ENCODE measurements at places on chromosomes 3 and 15. TPM values are rescaled to one million over a fixed set of nuclear protein-coding genes. Genes with fewer than 3 reads are reported as not detected.

CPN2 gene
- total RNA-seq: not detected

ARGFX gene
- total RNA-seq: not detected

FEZF2 gene
- total RNA-seq: not detected

TMIE gene
- total RNA-seq: 0.49 TPM

ACTC1 gene
- not detected for total RNA-seq

MEGF11 gene
- 4.0 TPM for total RNA-seq

IL1RAP gene
- total RNA-seq: 20.1 TPM

DNA sequence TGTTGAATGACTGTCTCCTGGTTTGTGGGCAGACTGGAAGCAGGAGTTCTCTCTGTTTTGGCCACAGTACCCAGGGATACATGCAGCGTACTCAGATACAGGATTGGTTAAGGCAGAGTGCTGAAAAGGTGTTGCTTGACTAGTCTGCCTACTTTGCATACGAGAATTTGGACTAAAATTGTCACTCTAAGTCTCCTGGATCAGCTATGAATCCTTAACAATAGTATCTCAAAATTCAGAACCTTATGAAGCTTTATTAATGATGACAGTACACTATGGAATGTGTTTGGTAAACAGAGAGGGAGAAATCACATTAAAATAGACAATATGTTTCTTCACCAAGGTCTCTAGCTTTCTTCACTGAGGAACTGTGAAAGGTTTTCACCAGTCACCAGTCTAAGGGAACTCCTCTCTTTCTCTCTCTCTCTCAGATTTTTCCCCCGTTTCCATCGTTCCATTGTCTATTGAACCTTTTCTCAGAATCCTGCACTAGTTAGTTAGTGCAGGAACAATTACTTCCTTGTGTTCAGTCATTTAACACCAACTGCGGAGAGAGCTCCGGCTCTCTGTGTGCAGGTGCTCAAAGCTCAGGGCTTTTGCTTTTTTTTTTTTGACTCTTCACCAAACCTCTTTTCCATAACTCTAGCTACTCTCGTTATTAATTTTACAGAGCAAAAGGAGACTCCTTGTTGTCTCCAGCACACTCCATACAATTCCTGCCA is 85.9 kb upstream of the FNDC3B start:
- H3K27ac ChIP-seq: no peak overlapping the region
- no peaks in the 10 kb centered on the region for H3K27me3 ChIP-seq
- H3K36me3 ChIP-seq: no peaks in the 10 kb centered on the region
- H3K4me3 ChIP-seq: no peak overlapping the region
- no peak for DNase-seq

DNA sequence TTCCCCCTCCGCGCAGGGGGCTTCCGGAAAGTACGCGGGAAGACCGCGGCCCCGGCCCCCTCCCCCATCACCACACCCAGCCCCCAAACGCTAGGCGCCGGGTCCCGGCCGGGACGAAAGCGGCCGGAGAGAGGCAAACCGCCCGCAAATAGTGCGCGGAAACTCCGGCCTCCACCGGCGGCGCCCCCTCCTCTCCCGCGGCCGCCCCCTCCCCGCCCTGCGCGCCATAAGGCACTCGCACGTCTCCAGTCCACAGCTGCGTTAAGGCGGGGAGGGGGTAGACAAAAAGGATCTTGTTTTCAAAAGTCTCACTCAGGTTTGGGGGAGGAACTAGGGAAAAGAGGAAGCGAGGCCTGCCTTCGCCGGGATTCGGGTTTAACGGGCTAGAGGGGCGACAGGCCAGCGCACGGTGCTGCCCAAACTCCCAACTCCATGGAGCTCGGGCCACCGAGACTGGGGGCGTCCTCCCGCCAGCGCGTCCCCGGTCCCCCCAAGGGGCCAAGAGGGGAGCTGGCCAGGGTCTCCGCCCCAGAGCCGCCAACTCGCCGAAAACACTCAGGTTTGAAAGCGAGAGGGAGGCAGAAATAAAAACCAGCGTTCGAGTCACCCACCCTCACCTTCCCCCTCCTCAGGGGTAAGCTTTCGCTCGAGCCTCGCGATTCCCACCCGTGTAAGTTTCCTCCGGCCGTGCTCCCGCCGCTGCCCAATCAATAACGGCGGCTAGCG is 1.8 kb downstream of the ANP32A start:
- H3K4me1 ChIP-seq: peaks cover 24% of the 10 kb centered on the region
- peak overlapping the region; percentile 90 for H3K4me3 ChIP-seq
- H3K27me3 ChIP-seq: no peaks in the 10 kb centered on the region
- no peaks in the 10 kb centered on the region for H3K36me3 ChIP-seq
- H3K27ac ChIP-seq: peak overlapping the region; percentile 100

DNA sequence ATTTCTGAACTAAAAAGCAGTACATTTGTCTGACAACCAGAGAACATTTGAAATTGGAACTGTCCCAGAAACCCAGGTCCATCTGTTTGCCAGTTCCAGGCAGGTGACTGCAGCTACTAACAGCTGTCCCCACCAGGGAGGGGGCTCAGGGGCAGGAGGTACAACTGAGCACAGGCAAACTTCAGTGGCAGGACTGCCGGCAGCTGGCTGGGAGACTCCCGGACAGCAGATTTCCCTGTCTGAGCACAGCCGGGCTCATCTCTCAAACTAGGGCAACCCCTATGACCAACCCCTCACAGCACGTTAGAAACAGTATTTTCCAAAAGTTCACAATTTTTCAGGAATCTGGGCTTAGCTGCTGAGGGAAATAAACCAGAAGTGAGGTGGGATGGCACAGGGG is 88.8 kb downstream of the MEGF11 start:
- H3K4me1 ChIP-seq: no peaks in the 10 kb centered on the region
- H3K4me3 ChIP-seq: no peak overlapping the region
- no peak overlapping the region for H3K27ac ChIP-seq
- H3K36me3 ChIP-seq: no peaks in the 10 kb centered on the region

GRCh38 chr3:177837951-177838655 is 640.8 kb upstream of the TBL1XR1 start:
- DNase-seq: no peak
- H3K36me3 ChIP-seq: no peaks in the 10 kb centered on the region
- H3K4me3 ChIP-seq: no peak overlapping the region

DNA sequence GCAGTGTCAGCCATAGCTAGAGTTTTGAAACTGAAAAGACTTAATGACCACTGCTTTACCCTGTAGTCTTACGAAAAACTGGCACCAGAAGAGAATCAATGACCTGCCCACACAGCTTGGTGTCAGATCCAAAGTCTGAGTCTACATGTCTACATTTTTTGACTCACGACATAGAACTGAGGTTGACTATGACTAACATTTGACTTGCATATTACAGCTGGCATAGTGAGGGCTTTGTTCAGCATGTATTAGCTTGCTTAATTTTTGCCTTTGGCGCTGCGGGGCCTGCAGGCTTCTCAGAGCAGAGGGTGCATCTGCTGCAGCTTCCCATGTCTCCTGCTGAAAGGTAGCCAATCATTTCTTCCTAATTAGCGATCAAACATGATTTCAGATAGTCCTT is 167.0 kb downstream of the EBLN2 start:
- no peak for DNase-seq
- H3K27me3 ChIP-seq: no peaks in the 10 kb centered on the region
- H3K4me1 ChIP-seq: no peaks in the 10 kb centered on the region
- no peak overlapping the region for H3K4me3 ChIP-seq
- no peak overlapping the region for H3K27ac ChIP-seq
- H3K36me3 ChIP-seq: no peaks in the 10 kb centered on the region

GRCh38 chr3:63855333-63855940 is 8.2 kb downstream of the THOC7 start:
- H3K27me3 ChIP-seq: no peaks in the 10 kb centered on the region
- H3K4me3 ChIP-seq: no peak overlapping the region
- no peaks in the 10 kb centered on the region for H3K4me1 ChIP-seq

- H3K27ac ChIP-seq: no peak overlapping the region
- H3K4me1 ChIP-seq: no peaks in the 10 kb centered on the region
- no peaks in the 10 kb centered on the region for H3K27me3 ChIP-seq
- no peak overlapping the region for H3K4me3 ChIP-seq
Measured at GRCh38 chr15:71430782-71431181, 315.5 kb downstream of the THSD4 start.

- H3K4me3 ChIP-seq: no peak overlapping the region
- no peak overlapping the region for H3K27ac ChIP-seq
- no peaks in the 10 kb centered on the region for H3K36me3 ChIP-seq
- H3K27me3 ChIP-seq: no peaks in the 10 kb centered on the region
- no peaks in the 10 kb centered on the region for H3K4me1 ChIP-seq
- DNase-seq: no peak
Measured at GRCh38 chr3:42439261-42440115, 29.1 kb upstream of the LYZL4 start.

GRCh38 chr3:178002113-178002512 is 534.1 kb upstream of the KCNMB2 start:
- peak overlapping the region; percentile 72 for H3K27ac ChIP-seq
- H3K36me3 ChIP-seq: no peaks in the 10 kb centered on the region
- no peak for DNase-seq
- peaks cover 2% of the 10 kb centered on the region for H3K4me1 ChIP-seq

GRCh38 chr3:71399478-71399877 is 184.1 kb downstream of the FOXP1 start:
- H3K27me3 ChIP-seq: no peaks in the 10 kb centered on the region
- H3K36me3 ChIP-seq: no peaks in the 10 kb centered on the region
- H3K27ac ChIP-seq: no peak overlapping the region

- peak overlapping the region; percentile 40 for H3K27ac ChIP-seq
- peaks cover 14% of the 10 kb centered on the region for H3K36me3 ChIP-seq
- H3K27me3 ChIP-seq: no peaks in the 10 kb centered on the region
- no peak overlapping the region for H3K4me3 ChIP-seq
- DNase-seq: no peak
Measured at GRCh38 chr15:64443747-64444621, 16.4 kb upstream of the ZNF609 start.

DNA sequence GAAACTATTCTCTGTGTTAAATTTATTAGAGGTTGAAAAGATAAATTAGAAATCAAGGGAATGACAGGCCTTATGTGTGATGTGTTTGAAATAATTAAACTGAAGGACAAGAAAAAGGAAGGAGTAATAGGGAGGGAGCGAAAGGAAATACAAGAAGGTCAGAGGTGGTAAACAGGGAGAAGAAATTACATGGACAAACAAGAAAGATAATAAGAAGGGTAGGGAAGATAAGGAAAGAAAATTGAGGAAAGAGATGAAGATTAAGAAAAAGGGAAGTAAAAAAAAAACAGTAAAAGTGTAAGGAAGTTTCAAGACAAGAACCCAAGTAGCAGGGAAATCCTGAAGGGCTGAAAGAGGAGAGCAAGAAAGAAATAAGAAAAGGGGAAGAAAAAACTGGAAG is 26.2 kb upstream of the ANXA2 start:
- H3K4me3 ChIP-seq: no peak overlapping the region
- no peaks in the 10 kb centered on the region for H3K27me3 ChIP-seq
- DNase-seq: no peak
- no peak overlapping the region for H3K27ac ChIP-seq

DNA sequence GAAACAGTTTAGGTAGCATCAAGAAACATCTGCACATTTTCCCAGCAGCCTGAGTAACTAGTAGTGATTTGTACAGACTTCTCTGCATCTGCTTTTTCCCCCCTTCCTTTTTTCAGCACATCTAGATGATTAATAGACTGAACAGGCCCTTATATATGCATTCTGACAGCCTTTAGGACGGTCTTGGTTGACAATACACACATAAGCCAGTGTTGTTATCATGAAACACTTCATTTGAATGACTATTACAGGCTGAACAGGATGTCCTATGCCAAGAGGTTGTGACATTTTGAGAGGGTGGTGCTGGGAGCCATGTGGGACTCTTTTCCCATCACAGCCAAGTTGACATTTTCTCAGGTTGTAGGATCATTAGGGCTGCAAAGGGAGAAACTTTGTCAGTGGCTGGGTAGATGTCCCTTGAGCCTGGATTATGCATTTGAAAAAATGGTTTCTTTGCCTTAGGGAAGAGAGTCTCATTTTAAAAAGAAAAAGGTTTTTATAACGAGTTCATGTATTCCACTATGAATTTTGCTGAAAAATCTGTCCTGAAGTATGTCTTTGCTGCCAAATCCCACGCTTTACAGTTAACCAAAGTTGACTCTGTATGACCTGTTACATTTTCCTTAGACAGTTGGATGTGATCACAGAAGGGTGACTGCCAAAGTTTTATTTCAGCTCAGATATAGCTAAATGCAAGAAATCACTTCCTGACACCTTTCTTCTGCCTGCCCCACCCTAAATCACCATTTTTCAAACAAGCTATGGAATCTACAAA is 73.7 kb downstream of the FILIP1L start:
- no peaks in the 10 kb centered on the region for H3K36me3 ChIP-seq
- no peak for DNase-seq
- H3K4me3 ChIP-seq: no peak overlapping the region
- H3K27ac ChIP-seq: peak overlapping the region; percentile 75
- peaks cover 8% of the 10 kb centered on the region for H3K4me1 ChIP-seq

DNA sequence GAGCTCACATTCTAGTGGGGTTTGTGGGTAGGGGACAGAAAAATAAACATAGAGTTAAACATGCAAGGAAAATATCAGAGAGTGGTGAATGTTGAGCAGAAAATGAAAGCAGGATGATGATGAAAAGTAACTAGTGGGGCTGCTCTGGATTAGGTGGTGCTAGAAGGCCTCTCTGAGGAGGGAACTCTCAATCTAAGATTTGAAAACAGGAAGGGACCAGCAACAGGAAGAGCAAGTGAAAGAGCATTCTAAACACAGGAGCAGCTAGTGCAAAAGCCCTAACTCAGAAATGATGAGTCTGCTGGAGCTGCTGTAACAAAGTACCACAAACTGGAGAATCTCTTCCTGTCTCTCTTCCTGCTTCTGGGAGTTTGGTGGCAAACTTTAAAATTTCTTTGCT is 468.6 kb upstream of the AGTR1 start:
- no peaks in the 10 kb centered on the region for H3K36me3 ChIP-seq
- H3K27ac ChIP-seq: no peak overlapping the region
- H3K4me3 ChIP-seq: no peak overlapping the region
- no peaks in the 10 kb centered on the region for H3K27me3 ChIP-seq
- no peaks in the 10 kb centered on the region for H3K4me1 ChIP-seq

- H3K27me3 ChIP-seq: no peaks in the 10 kb centered on the region
- no peak overlapping the region for H3K27ac ChIP-seq
- no peaks in the 10 kb centered on the region for H3K4me1 ChIP-seq
- no peak overlapping the region for H3K4me3 ChIP-seq
- H3K36me3 ChIP-seq: no peaks in the 10 kb centered on the region
Measured at GRCh38 chr3:4996771-4997291, 17.6 kb downstream of the BHLHE40 start.

- no peak for DNase-seq
- H3K36me3 ChIP-seq: no peaks in the 10 kb centered on the region
- no peak overlapping the region for H3K27ac ChIP-seq
- no peak overlapping the region for H3K4me3 ChIP-seq
- H3K27me3 ChIP-seq: no peaks in the 10 kb centered on the region
- H3K4me1 ChIP-seq: peaks cover 69% of the 10 kb centered on the region
Measured at GRCh38 chr3:172066880-172067796, 27.8 kb downstream of the FNDC3B start.

GRCh38 chr15:44726568-44727484 is 9.5 kb upstream of the TRIM69 start:
- peak; percentile 73 for DNase-seq
- H3K36me3 ChIP-seq: peaks cover 3% of the 10 kb centered on the region
- H3K4me1 ChIP-seq: peaks cover 37% of the 10 kb centered on the region
- H3K27ac ChIP-seq: peak overlapping the region; percentile 99

- no peak for DNase-seq
- H3K4me1 ChIP-seq: no peaks in the 10 kb centered on the region
- no peak overlapping the region for H3K4me3 ChIP-seq
- H3K27ac ChIP-seq: no peak overlapping the region
Measured at GRCh38 chr15:27095886-27096624, 125.1 kb downstream of the GABRG3 start.

Measured in upper lobe of left lung (tissue), 6 donors.